ENCODE measurements at places on chromosomes 4 and X.

DNA sequence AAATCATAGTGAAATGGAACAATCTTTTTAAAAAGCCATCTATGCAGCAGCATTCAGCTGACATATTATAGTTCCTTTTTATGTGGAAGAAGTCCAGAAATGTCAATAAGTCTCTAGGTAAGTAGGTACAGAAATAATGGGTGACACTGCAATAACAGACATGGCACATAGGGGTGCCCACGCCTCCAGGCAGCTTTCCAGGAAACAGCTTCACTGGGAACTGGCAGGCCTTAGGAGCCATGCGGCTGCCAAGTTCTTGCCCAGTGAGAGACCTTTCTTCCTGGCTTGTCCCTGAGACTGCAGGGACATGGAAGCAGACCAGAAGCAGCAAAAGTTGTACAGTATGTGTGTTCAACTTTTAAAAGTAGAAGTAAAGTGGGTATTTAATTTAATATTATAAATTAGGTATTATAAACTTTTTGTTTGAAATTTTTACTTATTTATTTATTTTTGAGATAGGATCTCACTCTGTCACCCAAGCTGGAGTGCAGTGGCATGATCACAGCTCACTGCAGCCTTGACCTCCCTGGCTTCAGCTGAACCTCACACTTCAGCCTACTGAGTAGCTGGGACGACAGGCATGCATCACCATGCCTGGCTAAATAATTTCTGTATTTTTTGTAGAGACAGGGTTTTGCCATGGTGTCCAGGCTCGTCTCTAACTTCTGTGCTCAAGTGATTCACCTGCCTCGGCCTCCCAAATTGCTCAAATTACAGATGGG lies 12.1 kb upstream of the ETNPPL start:
- no peak for DNase-seq

DNA sequence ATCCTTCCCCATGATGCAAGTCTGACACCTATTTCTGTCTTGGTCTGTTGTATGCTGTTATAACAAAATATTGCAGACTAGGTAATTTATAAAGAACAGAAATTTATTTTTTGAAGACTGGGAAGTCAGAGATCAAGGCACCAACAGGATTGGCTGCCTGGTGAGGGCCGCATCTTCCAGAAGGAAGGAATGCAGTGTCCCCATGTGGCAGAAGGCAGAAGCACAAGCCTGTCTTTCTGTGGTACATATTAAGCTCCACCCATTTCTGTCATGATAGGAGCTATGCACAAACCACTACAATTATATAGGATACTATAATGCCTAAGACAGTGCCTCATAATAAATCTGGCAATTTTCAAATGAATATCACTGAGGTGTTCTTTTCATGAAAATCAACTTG lies 502.3 kb upstream of the DIAPH2 start:
- no peak for DNase-seq

DNA sequence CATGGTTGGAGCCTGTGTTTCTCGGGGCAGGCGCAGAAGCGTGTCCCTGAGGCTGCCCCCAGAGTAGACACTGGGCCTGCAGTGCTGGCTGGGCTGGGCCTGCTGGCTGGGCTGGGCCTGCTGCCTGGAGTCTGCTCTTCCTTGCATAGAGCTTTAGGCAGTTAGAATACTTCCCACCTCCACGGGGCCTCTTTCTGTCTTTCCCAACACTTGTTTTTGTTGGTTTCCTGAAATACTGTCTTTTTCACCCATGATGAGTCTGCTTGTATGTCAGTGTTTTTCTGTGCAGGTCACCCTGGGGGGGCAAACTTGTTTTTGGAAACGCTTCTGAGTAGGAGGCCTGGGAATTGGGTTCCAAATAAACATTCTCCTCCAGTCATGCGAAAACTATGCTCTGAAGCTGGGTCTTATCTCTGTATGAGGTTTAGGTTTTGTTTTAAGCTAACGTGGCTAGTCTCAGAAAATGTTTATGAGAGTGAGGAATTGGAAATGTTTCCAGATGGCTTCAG lies 32.2 kb downstream of the TRMT44 start:
- peak; percentile 86 for DNase-seq

DNA sequence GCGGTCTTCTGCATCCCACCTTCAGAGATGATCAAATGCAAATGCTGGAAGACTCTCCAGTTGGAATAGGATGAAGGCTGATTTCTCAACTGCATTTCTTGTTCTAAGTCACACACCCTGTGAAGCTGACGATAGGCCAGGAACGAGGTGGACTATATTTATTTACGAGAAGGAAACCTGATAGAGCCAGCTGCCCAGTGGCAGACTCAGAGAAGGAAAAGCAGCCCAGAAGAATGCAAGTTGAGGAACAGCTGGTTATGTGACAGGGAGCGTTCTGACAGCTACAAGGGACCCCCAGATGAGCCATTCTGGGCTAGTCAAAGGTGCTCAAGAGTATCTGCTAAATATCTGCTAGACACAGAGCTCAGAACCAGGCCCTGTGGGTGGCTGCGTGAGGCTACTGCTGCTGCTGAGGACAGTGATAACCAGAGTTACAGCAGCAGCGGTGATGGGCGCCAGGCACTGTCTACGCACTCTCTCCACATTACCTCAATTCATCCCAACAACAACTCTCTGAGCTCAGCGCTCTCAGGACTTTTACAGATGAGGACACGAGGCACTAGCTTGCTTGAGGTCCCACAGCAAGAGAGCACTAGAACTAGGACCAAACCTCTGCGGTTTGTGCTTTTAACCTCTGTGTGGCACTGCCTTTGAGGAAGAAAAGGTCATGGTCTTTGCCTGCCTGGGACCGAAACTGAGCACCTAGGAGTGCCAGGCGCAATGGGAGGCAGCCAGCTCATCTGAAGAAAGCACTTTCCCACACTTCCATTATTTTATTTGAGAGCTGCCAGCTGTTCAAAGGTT lies 69.0 kb downstream of the GATB start:
- DNase-seq = no peak

- DNase-seq = no peak
Observed at GRCh38 chr4:24279469-24279868, 304.9 kb downstream of the DHX15 start.

DNA sequence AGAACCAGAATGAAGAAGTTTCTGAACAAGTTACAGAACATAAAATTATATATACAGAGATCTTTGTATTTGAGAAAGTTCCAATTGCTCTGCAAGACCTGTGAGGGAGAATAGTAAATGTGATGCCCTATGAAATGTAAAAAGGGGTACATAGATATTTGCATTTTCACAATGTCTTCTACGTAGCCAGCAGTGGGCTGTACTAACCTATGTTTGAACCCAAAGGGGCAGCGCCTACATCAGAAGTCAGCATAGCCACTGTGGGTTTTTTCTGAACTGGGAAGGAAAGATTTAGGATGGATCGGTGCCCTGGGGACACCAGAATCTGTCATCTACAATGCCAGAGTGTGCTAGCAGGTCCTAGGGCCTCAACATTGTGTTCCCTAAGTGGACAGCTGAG lies 69.5 kb upstream of the CT45A1 start:
- no peak for DNase-seq

- no peak for DNase-seq
Observed at GRCh38 chrX:105263171-105263570, 42.7 kb upstream of the TEX13A start.

DNA sequence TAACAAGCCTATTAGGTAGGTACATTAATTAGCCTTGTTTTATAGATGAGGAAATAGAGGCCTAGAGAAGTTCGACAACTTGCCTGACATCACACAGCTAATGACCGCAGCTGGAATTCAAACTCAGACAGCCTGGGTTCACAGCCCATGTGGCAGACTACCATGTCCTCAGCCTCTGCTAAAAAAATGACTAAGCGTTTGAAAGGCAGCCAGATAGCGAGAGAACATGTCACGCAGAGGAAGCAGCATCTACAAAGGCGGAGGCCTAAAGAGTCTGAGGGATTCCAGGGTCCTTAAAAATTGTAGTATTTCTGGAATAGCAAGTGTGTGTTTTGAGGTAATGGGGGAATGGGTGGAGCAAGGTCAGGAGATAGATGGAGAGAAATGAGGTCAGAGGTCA lies 33.2 kb upstream of the BMP15 start:
- DNase-seq = peak; percentile 10

DNA sequence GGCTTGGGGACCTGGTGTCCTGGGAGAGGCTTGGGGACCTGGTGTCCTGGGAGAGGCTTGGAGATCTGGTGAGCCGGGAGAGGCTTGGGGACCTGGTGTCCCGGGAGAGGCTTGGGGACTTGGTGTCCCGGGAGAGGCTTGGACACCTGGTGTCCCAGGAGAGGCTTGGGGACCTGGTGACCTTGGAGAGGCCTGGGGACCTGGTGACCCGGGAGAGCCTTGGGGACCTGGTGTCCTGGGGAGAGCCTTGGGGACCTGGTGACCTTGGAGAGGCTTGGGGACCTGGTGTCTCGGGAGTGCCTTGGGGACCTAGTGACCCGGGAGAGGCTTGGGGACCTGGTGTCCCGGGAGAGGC lies 12.6 kb downstream of the SHOX start:
- no peak for DNase-seq

DNA sequence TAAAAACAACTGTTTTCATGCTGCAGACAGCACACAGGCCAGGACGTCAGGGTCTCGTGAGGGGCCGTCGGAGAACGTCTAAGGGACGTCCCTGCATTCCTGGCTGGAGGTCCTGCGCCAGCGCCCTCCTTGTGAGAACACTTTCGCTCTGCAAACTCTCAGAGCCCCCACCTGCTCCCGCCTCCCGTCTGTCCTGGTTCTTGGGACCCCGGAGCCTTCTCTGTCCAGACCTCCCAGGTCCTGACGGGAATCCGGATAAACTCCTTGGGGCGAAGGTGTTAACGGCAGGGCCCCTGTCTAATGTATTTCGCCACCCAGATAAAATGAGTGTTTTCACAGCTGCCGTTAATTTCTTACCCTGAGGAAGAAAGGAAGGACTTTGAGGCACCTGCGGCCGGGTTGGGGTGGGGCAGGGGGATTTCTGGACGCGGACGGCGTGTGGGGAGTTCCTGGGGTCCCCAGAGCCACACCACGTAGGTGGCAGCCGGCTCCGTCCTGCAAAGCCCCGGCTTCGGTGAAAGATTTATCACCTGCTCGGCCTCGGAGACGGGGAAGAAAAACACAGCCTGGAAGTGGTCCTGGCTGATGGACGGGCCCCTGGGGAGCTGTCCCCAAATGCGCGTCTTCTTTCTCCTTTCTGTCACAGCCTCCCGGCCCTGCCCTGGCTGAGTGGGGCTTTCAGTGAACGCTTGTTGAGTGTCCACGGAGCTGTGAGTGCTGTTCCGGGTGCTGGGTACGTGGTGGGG lies 35.1 kb upstream of the PPP2R3B start:
- DNase-seq = no peak

GRCh38 chr4:104719539-104720230 lies 225.0 kb upstream of the CXXC4 start:
- DNase-seq = no peak

DNA sequence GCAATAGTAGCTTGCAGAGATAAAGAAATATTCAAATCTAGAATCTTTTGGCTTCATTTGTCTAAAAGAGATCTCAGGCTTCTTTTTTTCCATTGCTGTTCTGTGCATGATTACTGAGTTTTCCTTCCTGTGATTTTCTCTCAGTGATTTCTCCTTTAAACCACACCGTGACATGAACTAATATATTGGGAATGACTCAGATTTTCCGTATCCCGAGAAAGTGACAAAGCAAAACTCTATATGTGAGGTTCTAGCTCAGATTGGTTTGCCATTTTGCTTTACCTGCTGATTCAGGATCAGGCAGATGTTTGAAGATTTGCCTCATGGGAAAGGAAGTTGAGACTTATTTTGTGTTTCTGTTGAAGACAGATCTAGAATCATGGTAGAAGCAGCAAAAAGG lies 59.4 kb downstream of the MTHFD2L start:
- DNase-seq = no peak

GRCh38 chr4:154836513-154836912 lies 55.4 kb downstream of the RBM46 start:
- DNase-seq = no peak

DNA sequence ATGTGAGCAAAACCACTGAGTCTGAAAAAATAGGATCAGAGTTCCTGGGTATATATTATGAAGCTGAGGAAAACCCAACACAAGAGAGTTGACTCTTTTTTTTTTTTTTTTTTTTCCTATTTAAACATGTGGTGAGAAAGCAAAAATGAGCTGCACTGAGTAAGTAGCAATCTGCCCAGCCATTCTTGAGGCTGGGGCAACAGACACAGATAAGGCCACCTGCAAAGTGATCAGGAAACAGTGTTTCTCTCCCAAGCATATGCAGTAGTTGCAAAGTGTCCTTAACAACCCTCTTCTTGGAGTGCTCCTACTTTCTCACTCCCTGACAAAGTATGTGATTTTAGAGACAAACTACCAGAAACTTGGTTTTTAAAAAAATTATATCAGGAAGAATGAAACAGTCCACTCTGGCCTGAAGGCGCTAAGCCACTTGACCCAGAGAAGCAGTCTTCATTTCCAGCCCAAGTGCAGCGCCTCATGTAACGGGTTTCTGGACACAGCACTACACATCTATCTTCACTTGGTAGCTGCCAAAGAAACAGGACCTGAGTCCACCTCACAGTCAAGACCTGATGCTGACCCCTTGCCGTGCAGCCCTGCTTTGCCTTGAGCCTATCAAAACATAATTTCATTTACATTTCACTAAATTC lies 124.6 kb upstream of the MAP3K15 start:
- no peak for DNase-seq

DNA sequence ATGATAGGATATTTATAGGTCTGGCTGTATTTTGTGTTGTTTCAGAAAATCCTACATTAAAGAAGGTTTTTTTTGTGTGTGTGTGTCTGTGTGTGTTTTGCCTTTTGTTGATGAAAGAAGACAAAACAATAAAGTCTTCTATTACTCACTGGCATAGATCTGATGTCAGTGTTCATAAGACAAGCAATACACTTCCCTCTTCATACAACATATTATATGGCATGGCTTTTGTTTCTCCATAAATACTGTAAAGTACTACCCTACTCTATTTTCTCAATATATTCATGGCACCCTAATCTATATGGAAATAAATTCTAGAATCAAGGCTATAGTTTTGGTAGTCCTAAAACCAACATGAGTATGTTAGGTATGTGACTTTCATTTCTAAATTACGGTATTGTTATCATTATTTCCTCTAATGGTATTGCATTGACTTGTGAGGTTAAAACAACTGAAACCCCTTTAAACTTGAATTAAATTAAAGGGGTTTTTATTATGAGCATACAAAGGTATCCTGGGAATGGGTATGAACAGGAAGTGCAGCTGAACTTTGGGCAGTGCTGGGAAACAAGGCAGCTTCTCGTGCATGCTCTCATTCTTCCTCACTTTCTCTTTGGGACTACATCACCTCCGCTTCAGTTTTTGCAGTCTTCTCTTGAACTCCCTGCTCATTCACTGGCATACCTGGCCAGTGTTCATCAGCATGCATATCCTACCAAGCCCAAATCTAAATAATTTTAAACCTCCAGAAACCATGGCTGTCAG lies 70.5 kb upstream of the PRSS48 start:
- no peak for DNase-seq

All from fibroblast of skin of left quadriceps (primary cell).